ENCODE measurements at places on chromosomes 13 and 19. TPM values are rescaled to one million over a fixed set of nuclear protein-coding genes. Genes with fewer than 3 reads are reported as not detected.
A peak's percentile ranks its signal among the peaks of the same experiment; 100 is the strongest.

SYT3 gene
- 1.5 TPM for total RNA-seq

HSD17B14 gene
- total RNA-seq, result not detected

ZNF564 gene
- 10.8 TPM for total RNA-seq

- peak; percentile 59 for DNase-seq
- H3K36me3 ChIP-seq, result no peaks in the 10 kb centered on the region
- H3K27me3 ChIP-seq, result 0 out of 2 replicates have a peak, but pooled peaks cover 2% of the 10 kb centered on the region
- H3K4me3 ChIP-seq, result no peak overlapping the region
- no peak overlapping the region for H3K27ac ChIP-seq
- H3K4me1 ChIP-seq, result no peaks in the 10 kb centered on the region
Observed at GRCh38 chr19:17841810-17842662, 5.7 kb downstream of the JAK3 start.

DNA sequence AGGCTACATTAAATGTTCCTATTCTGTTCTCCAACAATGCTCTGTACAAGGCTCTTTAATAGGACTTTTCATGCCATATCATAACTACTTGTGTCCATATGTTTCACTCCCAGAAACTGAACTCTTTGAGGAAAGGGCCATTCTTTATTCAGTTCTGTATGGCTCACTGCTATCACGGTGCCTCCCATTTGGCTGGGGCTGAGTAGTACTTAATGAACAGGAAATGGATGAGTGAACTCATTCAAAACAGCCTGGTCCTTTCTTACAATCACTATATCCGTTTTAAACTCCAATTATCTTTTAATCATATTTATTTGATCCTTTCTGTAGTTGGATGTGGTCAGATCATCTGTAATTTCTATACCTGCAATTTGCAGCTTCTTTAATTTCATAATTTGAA lies 410.6 kb downstream of the TBC1D4 start:
- H3K27me3 ChIP-seq, result no peaks in the 10 kb centered on the region
- no peak overlapping the region for H3K27ac ChIP-seq
- DNase-seq, result no peak
- no peaks in the 10 kb centered on the region for H3K36me3 ChIP-seq
- H3K4me1 ChIP-seq, result peaks cover 19% of the 10 kb centered on the region

THAP8 gene
- 3.9 TPM for total RNA-seq

PLEKHA4 gene
- total RNA-seq, result 19.3 TPM

PSG6 gene
- total RNA-seq, result not detected

DNA sequence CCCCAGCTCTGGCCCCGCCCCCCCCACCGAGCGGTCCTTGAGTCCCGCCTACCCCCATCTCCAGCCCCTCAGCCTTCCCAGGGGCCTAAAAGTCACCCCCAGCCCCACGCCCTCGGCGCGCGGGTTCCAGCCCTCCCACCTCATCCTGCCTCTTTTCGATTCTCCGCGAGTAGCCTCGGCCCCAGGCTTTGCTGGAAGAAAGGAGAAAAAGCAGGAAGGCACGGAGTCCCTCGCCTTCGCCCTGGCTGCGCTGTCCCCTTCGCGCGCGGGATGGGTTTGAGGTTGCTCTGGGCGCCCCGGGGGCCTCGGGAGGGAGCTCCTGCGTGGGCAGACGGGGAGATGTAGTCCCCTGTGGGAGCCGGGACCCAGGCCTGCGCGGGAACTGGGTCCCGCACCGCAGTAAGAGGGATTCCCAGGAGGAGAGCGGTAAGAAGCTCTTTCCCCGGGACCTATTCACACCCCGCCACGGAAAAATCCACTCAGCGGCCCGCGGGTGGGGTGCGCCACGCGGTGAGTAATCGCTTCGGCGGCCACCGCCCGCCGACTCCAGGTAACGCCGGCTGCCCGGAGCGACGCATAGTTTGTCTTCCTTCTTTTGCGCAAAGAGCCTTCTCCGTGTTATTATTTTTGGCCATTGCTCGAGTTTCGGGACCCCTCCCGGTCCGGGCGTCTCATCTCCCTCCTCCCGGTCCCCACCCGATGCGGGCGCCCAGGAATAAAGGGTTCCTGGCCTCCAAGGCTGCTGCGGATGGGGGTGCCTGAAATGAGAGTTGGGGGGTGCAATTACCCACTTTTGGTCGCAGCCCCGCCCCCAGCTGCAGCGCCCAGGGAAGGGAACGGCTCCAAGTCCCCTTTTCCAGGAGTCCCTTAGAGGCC lies 865 bp upstream of the CRLF1 start:
- peaks cover 30% of the 10 kb centered on the region for H3K4me1 ChIP-seq
- no peak for DNase-seq
- no peaks in the 10 kb centered on the region for H3K36me3 ChIP-seq

LILRB5 gene
- 0.02 TPM for total RNA-seq

DNA sequence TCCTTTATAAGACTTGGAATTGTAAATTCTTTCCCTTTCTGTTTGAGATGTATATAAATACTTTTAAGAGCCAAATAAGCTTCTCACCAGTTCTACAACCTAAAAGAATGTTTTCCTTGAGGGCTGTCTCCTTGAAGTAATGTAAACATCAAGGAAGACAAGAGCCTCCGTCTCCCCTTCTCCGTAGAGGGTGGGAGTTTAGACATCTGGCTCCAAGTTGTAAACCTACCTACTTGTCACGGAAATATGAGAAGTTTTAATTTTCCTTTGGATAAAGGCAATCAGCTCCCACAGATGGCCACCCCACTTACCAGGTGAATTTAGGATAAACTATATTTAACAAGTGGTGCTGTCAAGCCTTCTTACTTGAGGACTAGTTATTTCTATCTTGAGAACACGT lies 237.9 kb downstream of the NALCN start:
- DNase-seq, result no peak
- H3K4me1 ChIP-seq, result no peaks in the 10 kb centered on the region
- no peaks in the 10 kb centered on the region for H3K27me3 ChIP-seq
- no peaks in the 10 kb centered on the region for H3K36me3 ChIP-seq

ANGPTL4 gene
- total RNA-seq, result 0.59 TPM

PNMA8B gene
- 0.04 TPM for total RNA-seq

DNA sequence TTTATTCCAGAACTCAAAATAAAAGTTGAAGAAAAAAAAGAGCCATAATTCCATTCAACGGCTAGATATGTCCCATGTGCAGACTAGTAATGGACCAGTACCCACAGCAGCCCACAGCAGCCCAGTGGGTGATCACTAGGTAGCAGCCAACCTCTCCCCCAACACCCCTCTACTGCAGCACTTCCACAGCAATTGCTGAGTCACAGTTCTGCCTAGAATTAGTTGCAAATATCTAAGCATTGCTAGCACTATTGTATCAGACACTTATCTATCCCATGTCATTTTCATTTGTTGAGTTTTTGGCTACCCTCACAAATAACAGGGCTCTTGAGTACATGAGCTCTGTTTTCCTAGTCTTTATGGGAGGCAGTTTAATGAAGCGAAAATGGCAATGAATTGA lies 258.7 kb downstream of the RAP2A start:
- no peaks in the 10 kb centered on the region for H3K36me3 ChIP-seq
- no peaks in the 10 kb centered on the region for H3K4me1 ChIP-seq
- H3K27me3 ChIP-seq, result no peaks in the 10 kb centered on the region
- H3K27ac ChIP-seq, result no peak overlapping the region
- DNase-seq, result no peak

GRCh38 chr19:33260628-33261418 lies 35.2 kb upstream of the SLC7A10 start:
- peaks cover 5% of the 10 kb centered on the region for H3K27me3 ChIP-seq
- no peak overlapping the region for H3K27ac ChIP-seq
- H3K36me3 ChIP-seq, result no peaks in the 10 kb centered on the region
- H3K4me1 ChIP-seq, result no peaks in the 10 kb centered on the region
- H3K4me3 ChIP-seq, result no peak overlapping the region

GRCh38 chr13:77465603-77466195 lies 69.8 kb upstream of the SCEL start:
- no peaks in the 10 kb centered on the region for H3K27me3 ChIP-seq
- H3K36me3 ChIP-seq, result no peaks in the 10 kb centered on the region
- DNase-seq, result no peak
- no peak overlapping the region for H3K27ac ChIP-seq
- H3K4me1 ChIP-seq, result no peaks in the 10 kb centered on the region

DNA sequence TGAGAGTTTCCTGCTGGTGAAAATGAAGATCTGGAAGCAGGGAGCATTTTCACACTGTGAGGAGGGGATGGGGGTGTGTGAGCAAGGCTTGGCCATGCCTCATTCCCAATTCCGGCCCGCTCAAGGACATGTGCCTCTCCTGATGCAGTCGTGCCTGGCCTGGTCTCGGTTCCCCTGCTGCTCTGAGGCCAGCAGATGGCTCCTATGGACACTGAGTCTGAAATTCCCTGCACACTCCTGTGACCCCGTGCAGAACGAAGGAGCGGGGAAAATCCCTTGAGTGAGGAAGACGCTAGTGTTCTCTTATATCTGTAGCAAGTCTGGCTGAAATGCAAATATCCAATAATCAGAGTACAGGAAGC lies 363 bp upstream of the ZNF763 start:
- H3K36me3 ChIP-seq, result no peaks in the 10 kb centered on the region
- no peaks in the 10 kb centered on the region for H3K27me3 ChIP-seq
- DNase-seq, result peak; percentile 63
- no peaks in the 10 kb centered on the region for H3K4me1 ChIP-seq

- no peak within 1 kb of the TSS for H3K27ac ChIP-seq
- H3K27me3 ChIP-seq, result 0 out of 2 replicates have a peak, but pooled peaks cover 4% of the 10 kb centered on the region
- H3K4me3 ChIP-seq, result no peak within 1 kb of the TSS
- no peak for DNase-seq
Observed at GRCh38 chr19:45913874-45914830, at the start of gene NANOS2. TSS of gene NANOS2 (minus strand) at chr19:45914778. CDS start at chr19:45914693, 85 bp downstream.

- H3K27me3 ChIP-seq, result no peaks in the 10 kb centered on the region
- no peak overlapping the region for H3K27ac ChIP-seq
- H3K4me3 ChIP-seq, result no peak overlapping the region
- H3K4me1 ChIP-seq, result no peaks in the 10 kb centered on the region
Observed at GRCh38 chr13:89920461-89920860, 1427.0 kb upstream of the MIR17HG start.

LGALS14 gene
- total RNA-seq, result not detected

DNA sequence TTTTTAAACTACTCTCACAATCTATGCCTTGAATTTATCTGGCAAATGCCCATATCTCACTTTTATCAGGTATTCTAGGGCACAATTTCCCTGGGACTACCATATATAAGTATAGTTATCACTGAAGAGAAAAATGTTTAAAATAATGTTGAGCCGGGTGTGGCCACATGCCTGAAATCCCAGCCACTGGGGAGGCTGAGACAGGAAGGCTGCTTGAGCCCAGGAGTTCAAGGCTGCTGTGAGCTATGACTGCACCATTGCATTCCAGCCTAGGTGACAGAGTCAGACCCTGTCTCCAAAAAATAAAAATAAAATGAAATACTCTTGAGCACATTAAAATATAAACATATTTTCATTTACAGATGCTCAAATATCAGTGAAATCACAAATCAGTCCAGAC lies 4.1 kb downstream of the KATNAL1 start:
- H3K4me3 ChIP-seq, result no peak overlapping the region
- H3K27me3 ChIP-seq, result no peaks in the 10 kb centered on the region
- DNase-seq, result no peak
- no peaks in the 10 kb centered on the region for H3K36me3 ChIP-seq

GRCh38 chr13:107842562-107843180 lies 372.7 kb downstream of the LIG4 start:
- H3K4me1 ChIP-seq, result no peaks in the 10 kb centered on the region
- H3K36me3 ChIP-seq, result no peaks in the 10 kb centered on the region
- H3K27me3 ChIP-seq, result no peaks in the 10 kb centered on the region
- no peak for DNase-seq

KIRREL2 gene
- not detected for total RNA-seq

DNA sequence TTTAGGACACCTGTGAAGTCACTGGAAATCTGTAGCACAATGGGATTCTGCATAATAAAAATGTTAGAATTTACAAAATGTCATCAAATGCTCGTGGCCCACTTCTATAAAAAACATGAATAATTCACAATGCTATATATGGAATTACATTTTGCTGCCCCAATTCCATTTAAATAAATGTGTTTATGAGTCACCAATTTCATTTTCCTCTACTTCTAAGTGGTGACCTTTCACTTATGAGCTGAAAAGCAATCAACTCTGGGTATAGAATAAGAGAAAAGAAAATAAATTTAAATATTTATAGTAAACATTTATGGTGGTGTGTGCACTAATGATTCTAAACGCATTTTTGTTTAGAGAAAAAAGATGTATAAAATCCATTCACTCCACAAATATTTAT lies 516.7 kb upstream of the MIR17HG start:
- no peaks in the 10 kb centered on the region for H3K27me3 ChIP-seq
- no peaks in the 10 kb centered on the region for H3K36me3 ChIP-seq
- H3K27ac ChIP-seq, result no peak overlapping the region

GRCh38 chr13:78934336-78934735 lies 275.4 kb upstream of the OBI1 start:
- DNase-seq, result no peak
- H3K4me1 ChIP-seq, result peaks cover 6% of the 10 kb centered on the region
- no peak overlapping the region for H3K4me3 ChIP-seq
- no peaks in the 10 kb centered on the region for H3K27me3 ChIP-seq

TDRD12 gene
- 0.18 TPM for total RNA-seq

- peak overlapping the region; percentile 30 for H3K4me3 ChIP-seq
- no peaks in the 10 kb centered on the region for H3K27me3 ChIP-seq
- H3K36me3 ChIP-seq, result no peaks in the 10 kb centered on the region
- DNase-seq, result peak; percentile 49
Observed at GRCh38 chr13:50222569-50223332, 207.5 kb downstream of the KCNRG start.

GRCh38 chr13:95276037-95276505 lies 25.2 kb downstream of the ABCC4 start:
- H3K4me1 ChIP-seq, result peaks cover 30% of the 10 kb centered on the region
- H3K27me3 ChIP-seq, result no peaks in the 10 kb centered on the region
- peak overlapping the region; percentile 47 for H3K27ac ChIP-seq
- peak; percentile 43 for DNase-seq

DNA sequence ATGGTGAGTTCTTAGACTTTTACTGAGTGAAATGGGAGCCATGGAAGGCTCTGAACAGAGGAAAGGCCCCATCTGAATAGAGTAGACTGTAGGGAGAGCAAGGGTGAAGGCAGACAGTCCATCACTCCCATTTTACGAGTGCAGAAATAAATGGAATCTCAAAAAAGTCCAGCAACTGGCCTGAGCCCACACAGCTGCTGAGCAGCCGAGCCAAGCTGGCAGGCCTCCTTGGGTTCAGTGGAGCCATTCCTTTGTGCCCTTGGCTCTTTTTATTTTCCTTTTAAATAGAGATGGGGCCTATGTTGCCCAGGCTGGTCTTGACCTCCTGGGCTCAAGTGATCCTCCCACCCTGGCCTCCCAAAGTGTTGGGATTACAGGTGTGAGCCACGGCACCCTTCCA lies 1.0 kb upstream of the MYH14 start:
- H3K4me1 ChIP-seq, result peaks cover 22% of the 10 kb centered on the region
- H3K27me3 ChIP-seq, result no peaks in the 10 kb centered on the region
- DNase-seq, result no peak
- H3K27ac ChIP-seq, result peak overlapping the region; percentile 60
- H3K36me3 ChIP-seq, result no peaks in the 10 kb centered on the region

GRCh38 chr19:14167576-14168138 lies 31.3 kb upstream of the ASF1B start:
- no peak overlapping the region for H3K4me3 ChIP-seq
- H3K27me3 ChIP-seq, result no peaks in the 10 kb centered on the region
- H3K4me1 ChIP-seq, result peaks cover 22% of the 10 kb centered on the region

- peaks cover 28% of the 10 kb centered on the region for H3K4me1 ChIP-seq
- DNase-seq, result peak; percentile 70
- H3K27me3 ChIP-seq, result no peaks in the 10 kb centered on the region
Observed at GRCh38 chr13:23673354-23673753, 103.1 kb downstream of the TNFRSF19 start.

GRCh38 chr19:43311706-43312105 lies 41.8 kb upstream of the CD177 start:
- H3K36me3 ChIP-seq, result no peaks in the 10 kb centered on the region
- no peaks in the 10 kb centered on the region for H3K4me1 ChIP-seq
- peaks cover 4% of the 10 kb centered on the region for H3K27me3 ChIP-seq
